ENCODE measurements at places on chromosomes 1 and 21. TPM values are rescaled to one million over a fixed set of nuclear protein-coding genes. Genes with fewer than 3 reads are reported as not detected.

The TEDDM1 gene
- total RNA-seq = not detected

The OLFML2B gene
- total RNA-seq = 3.4 TPM

The EPHB2 gene
- total RNA-seq = 14.6 TPM

The LENEP gene
- total RNA-seq = 0.94 TPM

The GJB4 gene
- total RNA-seq = 3.8 TPM

Data from ureter (tissue), 1 donor.